ENCODE measurements at places on chromosomes 6 and 20. TPM values are rescaled to one million over a fixed set of nuclear protein-coding genes. Genes with fewer than 3 reads are reported as not detected.
A peak's percentile ranks its signal among the peaks of the same experiment; 100 is the strongest.

DNA sequence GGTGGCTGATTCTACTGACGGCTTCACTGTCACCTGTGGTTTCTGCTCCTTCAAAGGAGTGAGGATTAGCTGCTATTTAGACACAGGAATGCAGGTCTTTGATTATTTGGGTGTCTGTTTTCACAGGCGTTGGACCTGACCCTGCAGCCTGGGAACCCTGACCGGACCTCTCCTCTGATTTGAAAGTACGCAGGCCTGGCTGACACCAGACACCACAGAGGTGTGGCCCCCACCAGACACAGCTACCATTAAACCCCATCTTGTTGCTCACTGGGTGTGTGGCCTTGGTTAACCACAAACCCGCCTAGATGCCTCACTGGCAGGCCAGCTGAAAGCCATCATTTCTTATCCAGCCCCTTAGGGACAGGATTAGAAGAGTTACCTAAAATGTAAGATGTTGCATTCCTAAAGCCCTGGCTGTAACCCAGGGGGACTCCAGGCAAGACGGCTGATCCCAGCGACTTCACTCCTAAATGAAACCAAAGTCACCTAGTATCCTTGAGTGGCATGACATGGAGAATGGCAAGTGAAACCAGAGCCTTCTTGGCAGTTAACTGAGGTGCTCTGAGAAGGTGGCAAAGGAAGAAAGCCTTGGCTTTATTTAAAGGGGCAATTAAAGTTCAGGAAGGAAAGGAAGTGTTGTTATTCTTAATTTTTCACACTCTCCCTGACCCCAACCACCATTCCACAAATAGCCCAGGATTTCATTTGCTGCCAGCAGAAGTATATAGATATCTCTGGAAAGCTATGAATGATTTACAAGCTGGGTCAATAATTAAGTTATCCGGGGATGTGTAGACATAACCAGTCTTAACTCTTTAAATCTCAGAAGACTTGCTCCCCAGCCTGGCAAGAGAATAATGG lies 169.9 kb downstream of the QRSL1 start:
- H3K27me3 ChIP-seq = peaks cover 20% of the 10 kb centered on the region
- H3K27ac ChIP-seq = no peak overlapping the region
- no peak overlapping the region for H3K4me3 ChIP-seq
- peaks cover 2% of the 10 kb centered on the region for H3K4me1 ChIP-seq
- H3K36me3 ChIP-seq = no peaks in the 10 kb centered on the region

GRCh38 chr20:32460231-32460630 lies 102.1 kb downstream of the ASXL1 start:
- peaks cover 13% of the 10 kb centered on the region for H3K36me3 ChIP-seq
- H3K4me1 ChIP-seq = peaks cover 30% of the 10 kb centered on the region
- no peak overlapping the region for H3K27ac ChIP-seq

DNA sequence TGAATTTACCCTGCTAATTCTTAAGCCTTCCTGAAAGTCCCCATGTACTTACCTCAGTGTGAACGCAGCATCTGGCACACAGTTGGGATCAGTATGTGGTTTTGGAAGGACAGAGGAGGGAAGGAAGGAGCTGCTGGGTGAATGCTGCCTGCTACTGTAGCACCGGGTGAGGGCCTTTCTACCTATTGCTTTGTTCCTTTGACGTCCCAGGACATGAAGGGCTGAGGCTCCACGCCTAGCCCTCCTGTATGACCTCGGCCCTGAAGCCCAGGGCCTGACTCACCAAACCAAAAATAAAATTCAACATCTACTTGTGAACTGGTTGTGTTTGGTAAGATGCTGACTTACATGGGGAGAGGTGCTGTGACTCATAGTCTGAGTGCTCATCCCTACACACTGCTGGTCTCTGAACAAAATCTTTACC lies 51.1 kb downstream of the ARID1B start:
- H3K27ac ChIP-seq = peak overlapping the region; percentile 24
- H3K4me3 ChIP-seq = no peak overlapping the region
- H3K27me3 ChIP-seq = no peaks in the 10 kb centered on the region
- peaks cover 6% of the 10 kb centered on the region for H3K36me3 ChIP-seq

GRCh38 chr6:30171677-30172471 lies 8.5 kb downstream of the TRIM15 start:
- no peak overlapping the region for H3K27ac ChIP-seq
- peaks cover 60% of the 10 kb centered on the region for H3K27me3 ChIP-seq
- no peak for DNase-seq
- H3K4me1 ChIP-seq = no peaks in the 10 kb centered on the region

- H3K27ac ChIP-seq = no peak overlapping the region
- no peak overlapping the region for H3K4me3 ChIP-seq
- no peaks in the 10 kb centered on the region for H3K36me3 ChIP-seq
Measured at GRCh38 chr20:33881989-33882388, 70.8 kb downstream of the CHMP4B start.

UTRN gene
- 18.7 TPM for polyA plus RNA-seq

Measured in IMR-90 (cell line).